ENCODE measurements at places on chromosomes 11 and 22. TPM values are rescaled to one million over a fixed set of nuclear protein-coding genes. Genes with fewer than 3 reads are reported as not detected.

The RAPSN gene
- total RNA-seq, result 0.17 TPM

The OR52H1 gene
- 0.51 TPM for total RNA-seq

- H3K36me3 ChIP-seq, result no peaks in the 10 kb centered on the region
- H3K4me3 ChIP-seq, result no peak overlapping the region
- peaks cover 26% of the 10 kb centered on the region for H3K4me1 ChIP-seq
Measured at GRCh38 chr22:46007848-46008261, 30.9 kb upstream of the WNT7B start.

DNA sequence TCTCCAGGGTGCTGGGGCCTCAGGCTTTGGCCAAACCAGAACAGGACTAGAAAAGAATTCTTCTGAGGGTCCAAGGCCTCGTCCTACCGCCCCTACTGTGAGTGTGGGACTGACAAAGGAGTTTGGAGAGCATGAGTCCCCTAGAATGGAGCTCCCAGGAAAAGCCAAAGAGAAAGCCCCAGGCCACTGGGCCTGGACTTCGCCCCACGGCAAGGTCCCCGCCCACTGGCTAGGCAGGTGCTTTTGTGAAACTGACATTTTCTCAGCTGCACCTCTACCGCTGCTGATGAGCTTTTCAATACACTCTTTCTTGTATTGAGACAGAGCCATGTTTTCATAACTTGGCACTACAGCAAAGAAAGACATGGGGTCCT lies 9.7 kb upstream of the FGF3 start:
- no peaks in the 10 kb centered on the region for H3K27me3 ChIP-seq
- H3K27ac ChIP-seq, result no peak overlapping the region
- H3K4me3 ChIP-seq, result no peak overlapping the region
- no peak for DNase-seq
- H3K36me3 ChIP-seq, result no peaks in the 10 kb centered on the region
- no peaks in the 10 kb centered on the region for H3K4me1 ChIP-seq

DNA sequence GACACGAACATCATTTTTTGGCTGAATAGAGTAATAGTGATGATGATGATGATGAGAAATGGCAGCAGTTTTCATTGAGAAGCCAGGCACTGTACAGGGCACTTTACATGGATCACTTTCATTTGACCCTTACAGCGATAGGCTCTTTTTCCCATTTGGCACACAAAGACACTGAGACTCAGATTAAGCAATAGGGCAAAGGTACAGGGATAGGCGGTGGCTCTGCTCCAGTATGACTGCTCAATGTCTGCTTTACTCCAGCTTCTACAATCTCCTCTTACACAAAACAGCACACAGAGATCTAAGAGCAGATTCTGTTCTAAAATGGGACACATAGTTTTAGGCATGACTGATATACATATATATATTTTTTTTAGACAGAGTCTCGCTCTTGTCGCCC lies 40.6 kb downstream of the MPPED2 start:
- no peaks in the 10 kb centered on the region for H3K27me3 ChIP-seq
- no peaks in the 10 kb centered on the region for H3K4me1 ChIP-seq
- no peak for DNase-seq
- H3K27ac ChIP-seq, result no peak overlapping the region
- no peak overlapping the region for H3K4me3 ChIP-seq
- no peaks in the 10 kb centered on the region for H3K36me3 ChIP-seq

- H3K27ac ChIP-seq, result no peak overlapping the region
- no peak for DNase-seq
- H3K4me1 ChIP-seq, result peaks cover 35% of the 10 kb centered on the region
- H3K36me3 ChIP-seq, result no peaks in the 10 kb centered on the region
- H3K27me3 ChIP-seq, result peaks cover 4% of the 10 kb centered on the region
Measured at GRCh38 chr11:119378851-119379465, 2.5 kb downstream of the USP2 start.

DNA sequence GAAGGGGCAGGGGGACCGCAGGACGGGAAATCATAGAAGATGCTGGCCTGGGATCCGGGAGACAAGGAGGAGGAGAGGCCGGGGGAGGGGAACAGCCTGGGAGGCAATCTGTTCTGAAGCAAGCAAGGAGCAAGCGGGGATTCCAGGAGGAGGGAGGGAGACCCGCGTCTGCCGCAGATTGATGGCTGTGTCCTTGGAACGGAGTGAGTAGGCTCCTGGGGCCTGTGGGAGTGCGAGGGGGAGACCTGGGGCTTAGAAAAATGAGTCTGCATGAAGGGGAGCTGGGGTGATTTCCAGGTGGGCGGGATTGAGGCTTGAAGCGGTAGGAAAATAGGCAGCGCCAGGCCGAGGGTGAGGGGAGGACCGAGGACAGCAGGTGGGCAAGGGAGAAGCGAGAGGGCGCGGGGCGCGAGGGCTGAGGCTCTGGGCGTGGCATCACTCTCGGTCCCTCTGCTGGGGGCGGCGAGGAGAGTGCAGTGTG lies 1.6 kb upstream of the LRRC55 start:
- H3K36me3 ChIP-seq, result no peaks in the 10 kb centered on the region
- H3K27me3 ChIP-seq, result peaks cover 3% of the 10 kb centered on the region
- no peak for DNase-seq
- H3K4me3 ChIP-seq, result no peak overlapping the region
